ENCODE measurements at places on chromosomes 6 and 20. TPM values are rescaled to one million over a fixed set of nuclear protein-coding genes. Genes with fewer than 3 reads are reported as not detected.

The KCNK17 gene
- polyA plus RNA-seq = 1.0 TPM

The PHACTR1 gene
- polyA plus RNA-seq = 5.8 TPM

The ADAM33 gene
- 61.5 TPM for polyA plus RNA-seq

The PRSS35 gene
- 9.0 TPM for polyA plus RNA-seq

The MOCS1 gene
- 8.6 TPM for polyA plus RNA-seq

The DLK2 gene
- 1.9 TPM for polyA plus RNA-seq

The SLC22A1 gene
- 0.77 TPM for polyA plus RNA-seq

The C20orf202 gene
- polyA plus RNA-seq = 0.36 TPM

The AFDN gene
- polyA plus RNA-seq = 49.3 TPM

The OR2H2 gene
- polyA plus RNA-seq = not detected

Data from hindlimb muscle (tissue), 1 donor.